ENCODE measurements at places on chromosomes 4 and X. TPM values are rescaled to one million over a fixed set of nuclear protein-coding genes. Genes with fewer than 3 reads are reported as not detected.

Gene RASSF6
- total RNA-seq: not detected

GRCh38 chr4:54840992-54841768 is 183.4 kb downstream of the KIT start:
- no peak for DNase-seq

DNA sequence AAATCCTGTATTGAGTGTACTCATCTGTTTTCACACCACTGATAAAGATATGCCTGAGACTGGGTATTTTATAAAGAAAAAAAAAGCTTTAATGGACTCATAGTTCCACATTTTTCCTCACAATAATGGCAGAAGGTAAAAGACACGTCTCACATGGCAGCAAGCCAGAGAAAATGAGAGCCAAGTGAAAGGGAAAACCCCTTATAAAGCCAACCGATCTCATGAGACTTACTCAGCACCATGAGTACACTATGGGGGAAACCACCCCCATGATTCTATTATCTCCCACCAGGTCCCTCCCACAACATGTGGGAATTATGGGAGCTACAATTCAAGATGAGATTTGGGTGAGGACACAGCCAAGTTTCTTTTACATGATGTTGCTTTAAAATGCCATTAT is 171.9 kb downstream of the GALNTL6 start:
- no peak for DNase-seq

DNA sequence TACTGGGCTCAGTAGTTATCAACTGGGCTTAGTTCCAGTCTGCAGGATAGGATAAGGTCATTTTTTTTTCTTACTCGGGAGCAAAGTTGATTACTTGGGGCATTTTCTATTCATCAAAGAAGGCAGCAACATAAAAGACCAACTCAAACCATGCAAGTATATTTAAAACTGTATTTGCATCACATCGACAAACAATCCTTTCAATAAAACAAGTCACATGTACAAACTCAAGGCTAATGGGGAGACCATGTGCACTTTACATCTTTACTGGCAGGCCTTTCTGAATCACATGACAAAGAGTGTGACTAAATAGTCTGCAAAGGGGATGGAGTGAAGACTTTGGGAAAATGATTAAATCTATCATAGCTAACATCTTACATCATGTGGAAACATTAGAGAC is 610.4 kb upstream of the BOD1L1 start:
- no peak for DNase-seq

Gene MAGEA8
- total RNA-seq: not detected

DNA sequence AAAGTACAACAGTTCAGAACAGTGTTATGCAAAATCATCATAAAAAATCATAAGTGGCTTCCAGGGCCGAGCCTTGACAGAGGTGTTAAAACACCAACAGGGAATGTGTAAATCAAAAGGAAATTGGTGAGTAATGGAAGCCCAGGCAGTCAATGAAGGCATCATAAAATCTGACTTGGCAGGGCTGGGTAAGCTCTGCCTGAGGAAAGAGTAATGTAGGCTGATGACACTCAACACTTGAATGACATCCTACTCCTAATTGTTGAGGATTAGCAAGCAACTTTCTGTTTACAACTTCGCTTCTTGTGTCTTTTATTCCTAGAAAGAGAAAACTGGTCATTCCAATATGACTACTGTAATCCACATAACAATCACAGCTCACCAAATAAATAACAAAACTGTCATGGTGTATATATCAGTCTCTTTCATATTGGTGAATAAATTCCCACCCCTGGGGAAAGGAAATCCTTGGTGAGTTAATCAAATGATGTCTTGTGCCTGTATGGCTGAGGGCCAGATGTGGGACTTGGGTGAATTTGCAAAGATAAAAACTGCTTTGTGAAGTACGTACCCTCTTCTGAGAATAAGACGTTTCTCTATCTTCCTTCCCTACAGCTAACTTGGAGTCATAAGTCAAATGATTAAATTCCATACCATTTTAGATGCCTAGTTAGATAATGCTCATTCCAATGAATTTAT is 196.8 kb downstream of the DCHS2 start:
- DNase-seq: no peak

Gene HOPX
- total RNA-seq: 10.0 TPM

DNA sequence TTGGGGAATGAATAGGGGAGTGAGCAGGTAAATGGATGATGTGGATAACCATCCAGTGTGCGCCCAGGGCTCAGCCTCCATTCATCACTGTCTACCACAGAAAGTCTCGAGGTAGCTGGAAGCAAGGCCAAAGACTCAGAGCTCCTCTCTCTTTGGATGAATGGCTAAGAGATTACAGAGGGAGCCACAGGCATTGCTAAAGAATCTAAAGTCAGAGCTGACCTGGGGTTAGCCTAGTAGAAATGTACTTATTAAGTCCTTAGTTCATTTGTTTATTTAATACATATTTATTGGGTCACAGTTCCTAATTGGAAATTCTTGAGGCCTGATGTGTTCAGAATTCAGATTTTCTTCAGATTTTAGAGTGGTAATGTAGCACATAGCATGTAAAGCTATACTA is 88.7 kb upstream of the HPF1 start:
- DNase-seq: no peak

All from CD8-positive, alpha-beta T cell (primary cell).